ENCODE measurements at places on chromosomes 12 and 14.

GRCh38 chr12:24845615-24846014, 103.3 kb downstream of the BCAT1 start:
- DNase-seq = no peak

DNA sequence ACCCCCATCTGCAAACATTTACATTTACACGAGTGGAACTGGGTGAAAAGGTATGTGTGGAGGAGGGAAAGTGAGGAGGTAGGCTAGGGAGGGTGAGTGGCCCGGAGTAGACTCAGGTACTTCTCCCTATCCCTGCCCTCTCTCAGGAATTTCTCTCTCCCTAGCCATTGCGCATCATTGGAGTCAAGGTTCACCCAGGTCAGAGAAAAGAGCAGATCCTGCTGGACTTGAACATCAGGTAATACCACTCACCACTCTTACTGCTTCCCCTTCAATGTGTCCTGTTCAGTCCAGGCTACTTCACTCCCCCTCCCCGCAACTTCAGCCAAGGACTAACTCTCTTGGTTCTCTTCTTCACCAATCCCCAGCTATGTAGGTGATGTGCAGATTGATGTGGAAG, 2.8 kb downstream of the ESYT1 start:
- DNase-seq = no peak

- no peak for DNase-seq
Observed at GRCh38 chr14:20988717-20989470, 886 bp upstream of the METTL17 start.

- no peak for DNase-seq
Observed at GRCh38 chr12:58393152-58393551, 451.8 kb downstream of the ATP23 start.

DNA sequence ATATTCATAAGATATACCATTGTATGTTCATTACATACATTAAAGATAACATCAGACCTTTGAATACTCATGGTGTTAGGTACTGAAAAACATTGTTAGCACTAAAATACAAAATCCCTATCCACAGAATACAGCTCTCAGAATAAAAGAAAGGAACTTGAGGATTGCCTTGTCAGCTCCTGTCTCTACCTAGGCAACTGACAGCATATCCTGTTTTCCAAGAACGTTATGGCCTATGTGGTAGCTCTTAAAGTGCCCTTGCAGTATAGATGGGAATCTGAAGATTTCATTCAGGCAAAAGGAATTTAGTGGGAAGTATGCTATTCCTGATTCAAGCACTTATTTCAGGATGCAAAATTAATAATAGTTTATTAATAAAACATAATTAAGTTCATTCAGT, 1.8 kb upstream of the PPP1R12A start:
- DNase-seq = no peak

DNA sequence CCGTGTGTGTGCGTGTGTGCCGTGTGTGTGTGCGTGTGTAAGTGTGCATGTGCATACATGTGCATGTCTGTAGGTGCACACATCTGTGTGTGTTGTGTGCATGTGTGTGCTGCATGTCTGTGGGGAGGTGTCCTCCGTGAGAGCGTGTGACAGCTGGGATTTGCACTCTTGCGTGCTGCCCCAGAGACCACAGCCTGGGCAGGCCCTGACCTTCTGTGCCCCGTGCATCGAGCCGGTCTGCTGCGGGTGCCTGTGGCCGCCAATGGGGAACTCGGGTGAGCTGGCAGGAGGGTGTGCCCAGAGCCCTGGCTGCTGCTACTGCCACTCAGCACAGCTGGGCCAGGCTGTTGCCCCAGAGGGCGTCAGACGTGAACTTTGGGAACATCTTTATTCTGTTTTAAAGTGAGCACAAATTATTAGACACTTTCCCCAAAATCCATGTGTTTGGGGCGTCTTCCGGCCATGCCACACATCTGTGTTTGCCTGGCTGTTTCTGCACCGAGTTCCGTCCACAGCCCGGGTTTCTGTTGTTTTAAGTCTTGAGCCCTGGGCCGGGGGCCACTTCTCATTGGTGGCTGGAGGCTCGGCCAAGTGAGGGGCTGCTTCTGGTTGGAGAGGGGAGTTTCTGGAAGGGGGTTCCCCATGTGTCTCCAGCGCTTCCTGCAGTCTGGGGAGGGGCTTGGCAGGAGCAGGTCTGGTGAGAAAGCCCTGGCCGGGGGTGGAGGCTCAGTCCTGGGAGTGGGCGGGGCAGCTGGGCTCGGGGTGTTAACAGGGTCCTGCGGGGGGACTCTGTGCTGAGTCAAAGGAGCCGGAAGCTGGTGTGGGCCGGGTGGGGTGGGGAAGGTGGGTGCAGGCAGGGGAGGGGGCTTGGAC, 7.6 kb downstream of the CEP170B start:
- no peak for DNase-seq

DNA sequence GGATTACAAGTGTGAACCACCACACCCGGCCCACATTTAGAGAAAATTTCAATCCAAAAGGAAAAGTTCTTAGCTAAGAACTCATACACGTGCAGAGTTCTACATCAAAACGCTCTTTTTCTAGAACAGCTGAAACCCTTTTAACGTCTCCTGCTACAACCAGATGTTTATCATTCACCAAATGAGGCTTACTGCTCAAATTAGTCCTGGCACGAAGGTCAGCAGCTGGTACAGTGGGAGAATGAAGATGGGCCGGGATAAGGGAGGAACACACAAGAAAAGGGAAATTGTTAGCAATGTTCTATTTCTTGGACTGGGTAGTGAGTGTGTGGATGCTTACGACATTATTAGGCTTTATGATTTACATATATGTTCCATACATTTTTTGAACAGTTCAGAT, 37.2 kb downstream of the PRKAB1 start:
- no peak for DNase-seq

- no peak for DNase-seq
Observed at GRCh38 chr12:130151846-130152245, 10.4 kb upstream of the FZD10 start.

DNA sequence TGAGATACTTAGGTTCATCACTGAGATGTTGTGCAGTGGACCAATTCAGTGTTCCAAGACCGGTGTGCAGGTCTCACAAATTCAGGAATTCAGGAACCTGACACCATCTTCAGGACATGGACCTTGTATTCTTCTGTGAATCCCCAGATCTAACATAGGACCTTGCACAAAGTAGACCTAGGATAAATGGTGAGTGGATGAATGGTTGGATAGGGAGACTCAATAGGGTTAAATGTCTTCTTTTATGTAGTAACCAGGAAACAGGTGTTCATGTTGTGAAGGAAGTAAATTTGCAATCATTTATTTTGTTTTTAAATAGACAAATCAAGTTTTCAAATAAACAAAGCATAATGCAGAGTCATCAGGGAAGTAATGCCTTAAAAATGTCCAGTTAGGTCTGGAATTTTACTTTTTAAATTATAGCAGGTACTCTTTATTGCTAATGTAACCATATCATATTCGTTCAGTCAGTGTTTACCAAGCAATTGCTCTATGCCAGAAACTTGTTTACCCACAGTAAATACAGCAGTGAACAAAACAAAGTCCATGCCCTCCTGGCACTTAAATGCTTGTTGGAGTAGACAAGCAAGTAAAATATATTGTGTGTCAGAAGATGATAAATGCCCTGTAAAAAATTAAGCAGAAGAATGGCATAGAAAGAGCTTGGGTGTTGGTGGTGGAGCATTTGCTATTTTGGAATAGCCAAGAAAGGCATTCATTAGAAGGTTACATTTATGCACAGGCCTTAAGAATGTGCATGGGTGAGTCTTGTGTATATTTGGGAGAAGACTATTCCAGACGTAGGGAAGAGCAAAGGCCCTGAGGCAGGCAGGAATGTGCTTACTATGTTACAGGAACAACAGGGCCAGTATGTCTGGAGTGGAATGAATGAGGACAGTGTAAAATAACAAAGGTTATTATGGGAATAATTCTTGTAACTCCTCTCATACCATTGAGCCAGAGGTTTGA, 26.3 kb downstream of the RXYLT1 start:
- peak; percentile 96 for DNase-seq

DNA sequence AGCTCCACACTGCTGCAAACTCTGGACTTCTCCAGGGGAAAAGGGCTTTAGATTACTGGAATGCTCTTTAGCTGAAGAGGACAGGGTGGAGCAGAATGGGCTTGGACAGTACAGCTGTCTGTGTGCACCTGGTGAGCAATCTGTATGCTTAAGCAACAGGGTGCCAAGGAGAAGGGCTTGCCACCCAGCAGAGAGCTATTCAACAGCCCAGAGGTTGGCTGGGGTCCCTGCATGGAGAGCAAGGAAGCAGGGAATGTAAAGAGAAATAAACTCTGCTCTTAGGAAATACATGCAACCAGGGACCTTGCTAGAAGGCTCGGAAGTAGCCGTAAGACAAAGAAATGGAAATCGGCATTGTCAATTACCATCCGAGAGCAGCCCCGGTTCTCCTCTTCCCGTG, 53.0 kb upstream of the CORO1C start:
- peak; percentile 63 for DNase-seq

GRCh38 chr14:62629176-62629725, 416.0 kb downstream of the KCNH5 start:
- DNase-seq = no peak

DNA sequence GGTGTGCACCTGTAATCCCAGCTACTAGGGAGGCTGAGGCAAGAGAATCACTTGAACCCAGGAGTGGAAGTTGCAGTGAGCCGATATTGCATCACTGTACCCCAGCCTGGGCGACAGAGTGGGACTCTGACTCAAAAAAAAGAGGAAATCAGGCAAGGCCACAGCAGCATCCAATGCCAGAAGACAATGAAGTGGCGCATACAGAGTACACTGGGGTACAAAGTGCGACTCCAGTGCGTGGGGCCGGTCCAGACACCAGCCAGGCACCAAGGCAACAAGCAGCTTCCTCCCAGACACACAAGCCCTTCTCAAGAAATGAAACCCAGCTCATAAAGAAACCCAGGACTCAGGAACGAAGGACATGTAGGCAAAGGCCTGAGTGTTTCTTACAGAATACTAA, 28.2 kb downstream of the TTC7B start:
- no peak for DNase-seq

- no peak for DNase-seq
Observed at GRCh38 chr12:116080415-116080814, 197.1 kb downstream of the MED13L start.

- no peak for DNase-seq
Observed at GRCh38 chr12:112904571-112904970, 2.2 kb upstream of the OAS1 start.

DNA sequence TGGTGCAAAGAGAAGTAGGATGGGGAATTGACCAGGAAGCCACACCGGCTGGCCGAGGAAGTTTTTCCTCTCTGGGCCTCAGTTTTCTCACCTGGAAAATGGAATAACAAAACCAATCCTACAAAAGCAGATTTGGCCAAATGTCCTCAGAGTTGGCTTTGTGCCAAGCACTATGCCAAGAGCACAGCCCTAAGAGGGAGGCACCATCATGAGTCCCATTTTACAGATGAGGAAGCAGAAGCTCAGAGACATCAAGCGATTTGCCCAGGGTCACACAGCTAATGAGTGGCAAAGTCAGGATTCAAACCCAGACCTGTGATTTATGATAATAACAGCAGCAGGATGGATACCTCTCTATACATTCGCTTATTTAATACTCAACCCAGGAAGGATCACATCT, 27.3 kb downstream of the RASAL1 start:
- no peak for DNase-seq

GRCh38 chr12:70785896-70786295, 134.6 kb downstream of the PTPRR start:
- no peak for DNase-seq

DNA sequence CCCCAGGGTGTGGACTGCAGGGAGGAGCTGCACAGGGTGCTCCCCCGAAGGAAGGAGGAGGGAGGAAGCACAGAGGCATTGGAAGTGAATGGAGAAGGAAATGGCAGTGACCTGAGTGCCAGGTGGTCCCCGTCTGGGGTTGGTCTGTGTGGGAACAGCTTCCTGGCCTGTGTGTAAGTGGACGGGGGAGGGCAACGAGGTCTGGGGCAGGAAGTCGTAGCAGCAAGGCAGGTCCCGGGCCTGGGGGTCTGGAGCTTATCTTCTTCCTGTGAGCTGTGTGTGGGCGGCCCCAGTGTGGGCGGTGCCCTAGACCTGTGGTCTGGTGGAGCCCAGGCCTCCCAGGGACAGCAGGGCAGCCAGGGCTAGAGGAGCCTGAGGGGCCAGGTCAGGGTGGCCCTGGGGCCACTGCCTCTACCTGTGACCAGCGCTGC, 382.1 kb downstream of the TMEM121 start:
- no peak for DNase-seq

DNA sequence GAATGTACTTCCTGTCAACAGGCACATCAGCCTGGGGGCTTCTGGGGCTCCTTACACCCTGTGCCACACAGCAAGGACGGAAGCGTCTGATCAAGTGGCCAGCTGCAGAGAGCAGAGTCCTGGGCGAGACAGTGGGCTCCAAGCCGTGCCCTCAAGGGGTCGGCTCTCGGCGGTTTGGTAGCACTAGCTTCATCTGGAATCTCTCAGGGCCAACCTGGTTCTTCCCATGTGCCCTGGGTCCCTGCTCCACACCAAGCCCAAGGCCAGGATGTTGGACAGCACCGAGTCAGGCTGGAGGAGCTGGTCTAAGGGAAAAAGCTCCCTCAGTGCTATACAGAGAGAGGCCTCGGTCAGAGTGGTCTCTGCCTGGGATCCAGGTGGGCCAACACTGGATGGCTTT, 20.5 kb downstream of the DIO3 start:
- DNase-seq = no peak

GRCh38 chr12:93860668-93861373, 183.6 kb downstream of the CRADD start:
- DNase-seq = no peak

Measured in NCI-H2081 treated with DMSO at 0.1 percent for 48 hours (cell line).